ENCODE measurements at places on chromosomes 16 and 17.
A peak's percentile ranks its signal among the peaks of the same experiment; 100 is the strongest.

DNA sequence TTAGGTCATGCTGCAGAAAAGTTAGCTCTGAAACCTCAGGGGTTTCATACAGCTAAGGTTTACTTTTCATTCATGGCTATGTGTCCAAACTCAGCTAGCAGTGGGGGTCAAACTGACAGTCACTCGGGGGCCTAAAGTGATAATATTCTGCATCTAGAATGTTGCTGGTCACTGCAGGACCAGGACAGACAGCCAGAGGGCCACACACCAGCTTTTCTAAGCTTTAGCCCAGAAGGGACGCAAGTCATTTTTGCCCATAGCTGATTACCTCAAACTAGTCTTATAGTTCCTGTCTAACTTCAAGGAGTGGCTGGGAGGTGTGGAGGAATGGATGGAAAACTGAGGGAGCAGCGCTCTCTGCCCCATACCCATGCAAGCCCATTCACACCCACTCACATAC, 163.0 kb upstream of the NLRP1 start:
- DNase-seq: no peak

GRCh38 chr17:36942631-36943125, 5.4 kb downstream of the LHX1 start:
- no peak for DNase-seq

DNA sequence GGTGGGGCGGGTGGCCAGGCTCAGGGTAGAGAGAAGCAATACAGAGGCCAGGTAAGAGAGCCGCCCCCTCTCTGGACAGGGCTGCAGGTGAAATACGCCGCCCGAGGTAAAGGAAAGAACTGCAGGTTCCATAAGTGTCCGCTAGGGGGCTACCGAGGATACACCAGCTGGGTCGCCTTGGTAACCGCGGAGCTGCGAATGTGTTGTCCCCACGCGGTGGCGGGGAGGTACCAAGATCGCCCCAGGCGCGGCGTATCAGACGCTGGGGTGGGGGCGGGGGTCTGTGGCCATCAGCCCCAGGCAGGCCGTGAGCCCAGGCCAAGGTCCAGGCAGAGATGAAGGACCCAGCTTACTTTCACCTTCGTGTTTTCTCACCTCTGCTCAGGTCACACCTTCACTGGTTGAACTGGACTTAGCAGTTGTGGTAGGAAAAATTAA, 18.4 kb upstream of the ZFP90 start:
- DNase-seq: peak; percentile 94

- DNase-seq: no peak
Measured at GRCh38 chr16:75261590-75262078, 10.2 kb upstream of the BCAR1 start.

DNA sequence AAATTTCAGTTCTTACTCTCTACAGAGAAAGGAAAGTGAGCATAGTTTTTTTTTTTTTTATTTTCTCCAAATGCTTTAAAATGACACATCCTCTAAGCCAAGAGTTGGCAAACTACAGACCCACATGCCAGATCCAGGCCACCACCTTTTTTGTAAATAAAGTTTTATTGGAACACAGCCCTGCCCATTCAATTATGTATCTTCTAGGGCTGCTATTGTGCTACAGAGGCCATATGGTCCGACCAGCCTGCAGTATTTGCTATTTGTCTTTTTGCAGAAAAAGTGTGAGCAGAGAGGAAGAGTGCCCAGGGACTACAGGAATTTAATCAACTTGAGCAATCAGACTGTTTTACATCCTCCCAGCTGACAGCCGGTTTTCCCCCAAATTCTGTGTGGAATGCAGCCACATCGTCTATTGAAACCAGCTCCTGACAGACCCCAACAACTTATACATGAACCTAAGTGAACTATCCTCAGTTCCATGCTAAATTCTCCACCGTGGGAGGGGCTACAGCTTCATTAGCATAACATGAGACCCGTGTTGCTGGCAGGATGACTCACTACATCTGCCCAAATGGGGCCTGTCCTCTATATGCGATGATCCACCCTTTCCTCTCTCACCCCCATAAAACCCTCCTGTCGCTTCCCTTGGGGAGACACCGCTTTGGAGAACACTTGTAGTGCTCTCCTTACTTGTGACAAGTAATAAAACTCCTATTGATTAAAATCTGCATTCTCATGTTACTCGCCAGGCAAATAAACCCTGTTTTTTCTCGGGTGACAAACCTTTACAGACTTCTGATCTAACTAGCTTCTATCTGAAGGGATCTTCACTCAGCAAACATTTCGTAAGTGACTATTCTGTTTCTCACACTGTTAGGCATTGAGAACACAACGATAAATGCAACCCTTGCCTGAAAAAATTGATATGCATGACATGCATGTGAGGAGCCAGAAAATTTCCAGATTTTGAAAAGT, 149.4 kb upstream of the HS3ST3A1 start:
- no peak for DNase-seq

GRCh38 chr16:17359788-17360390, 110.9 kb downstream of the XYLT1 start:
- peak; percentile 53 for DNase-seq

GRCh38 chr16:57497121-57497520, 10.8 kb upstream of the DOK4 start:
- DNase-seq: no peak

- peak; percentile 83 for DNase-seq
Measured at GRCh38 chr16:48409839-48410632, 24.8 kb upstream of the SIAH1 start.

DNA sequence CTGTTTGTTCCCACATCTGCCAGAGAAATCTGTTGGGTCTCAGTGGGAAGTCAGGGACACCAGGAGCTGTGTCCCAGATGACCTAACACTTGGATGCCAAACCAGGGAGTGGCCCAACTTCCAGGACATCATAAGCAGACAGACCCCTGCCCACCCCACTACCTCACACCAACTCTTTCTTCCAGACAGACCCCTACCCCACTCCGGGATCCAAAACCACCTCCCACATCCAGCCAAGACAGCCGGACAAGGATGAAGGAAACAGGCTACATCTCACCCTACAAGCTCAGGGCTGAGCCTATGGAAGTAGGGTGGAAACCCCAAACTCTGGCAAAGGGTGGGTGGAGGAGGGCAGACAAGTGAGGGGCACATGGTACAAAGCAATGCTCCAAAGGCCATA, 3.6 kb downstream of the HDAC5 start:
- DNase-seq: no peak

- DNase-seq: peak; percentile 95
Measured at GRCh38 chr16:29943846-29944799, 17.8 kb upstream of the TMEM219 start.

DNA sequence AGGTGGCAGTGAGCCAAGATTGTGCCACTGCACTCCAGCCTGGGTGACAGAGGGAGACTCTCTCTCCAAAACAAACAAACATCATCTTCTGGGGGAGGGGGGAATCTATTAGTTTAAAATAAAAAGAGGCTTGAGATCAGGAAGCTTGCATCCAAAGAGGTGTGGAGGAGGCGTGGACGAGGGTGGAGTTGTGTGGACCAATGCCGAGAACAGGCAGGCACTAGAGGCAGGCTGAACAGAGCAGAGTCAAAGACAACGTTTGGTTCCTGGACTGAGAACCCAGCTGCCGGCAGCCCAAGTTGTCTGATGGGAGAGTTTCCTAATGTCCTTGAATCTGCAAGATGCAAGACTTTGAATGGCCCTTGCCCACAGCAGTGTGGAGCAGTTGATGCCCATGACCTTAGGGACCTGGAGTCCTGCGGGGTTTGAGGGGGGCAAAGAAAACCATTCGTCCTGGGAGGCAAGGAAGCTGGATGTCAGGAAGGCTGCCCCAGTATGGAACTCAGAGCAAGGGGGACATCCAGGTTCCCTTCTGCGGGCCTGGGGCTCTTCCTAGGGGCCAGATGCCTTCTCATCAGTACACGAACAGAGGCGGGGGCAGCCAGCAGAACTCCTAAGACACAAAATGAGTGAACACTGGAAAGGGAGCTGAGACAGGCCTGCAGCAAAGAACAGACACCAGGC, 9.2 kb downstream of the TBC1D16 start:
- no peak for DNase-seq

DNA sequence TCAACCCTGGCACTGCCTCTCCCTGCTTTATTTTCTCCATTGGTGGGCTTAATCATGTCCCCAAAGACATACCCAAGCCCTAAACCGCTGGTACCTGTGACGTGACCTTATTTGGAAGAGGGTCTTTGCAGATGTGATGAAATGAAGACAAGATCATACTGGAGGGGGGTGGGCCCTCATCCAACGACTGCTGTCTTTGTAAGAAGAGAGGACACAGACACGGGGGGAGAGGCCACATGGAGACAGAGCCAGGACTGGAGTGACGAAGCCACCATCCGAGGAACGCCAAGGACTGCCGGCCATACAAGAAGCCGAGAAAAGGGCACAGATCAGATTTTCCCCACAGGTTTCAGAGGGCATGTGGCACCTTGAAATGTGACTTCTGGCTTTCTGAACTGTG, 62.5 kb downstream of the C16orf95 start:
- no peak for DNase-seq

- DNase-seq: no peak
Measured at GRCh38 chr16:65884018-65884417, 482.5 kb upstream of the CDH5 start.

DNA sequence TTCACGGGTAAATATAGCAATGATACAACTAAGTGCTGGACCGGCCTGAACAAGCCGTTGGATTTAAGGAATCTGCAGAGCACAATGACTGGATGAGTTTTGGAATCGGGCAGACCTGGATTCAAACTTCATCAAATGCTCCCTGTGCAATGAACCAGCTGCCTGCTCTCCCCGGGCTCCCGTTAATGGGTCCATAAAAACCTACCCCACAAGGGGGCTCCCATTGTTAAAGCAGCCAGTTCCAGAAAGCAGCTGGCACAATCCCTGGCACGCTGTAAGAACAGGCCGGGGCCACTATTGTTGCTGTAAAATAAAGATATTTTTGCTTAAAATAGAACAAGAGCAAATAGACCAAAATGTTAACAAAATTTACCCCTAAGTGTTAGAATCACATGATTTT, 131.9 kb downstream of the C16orf95 start:
- no peak for DNase-seq

DNA sequence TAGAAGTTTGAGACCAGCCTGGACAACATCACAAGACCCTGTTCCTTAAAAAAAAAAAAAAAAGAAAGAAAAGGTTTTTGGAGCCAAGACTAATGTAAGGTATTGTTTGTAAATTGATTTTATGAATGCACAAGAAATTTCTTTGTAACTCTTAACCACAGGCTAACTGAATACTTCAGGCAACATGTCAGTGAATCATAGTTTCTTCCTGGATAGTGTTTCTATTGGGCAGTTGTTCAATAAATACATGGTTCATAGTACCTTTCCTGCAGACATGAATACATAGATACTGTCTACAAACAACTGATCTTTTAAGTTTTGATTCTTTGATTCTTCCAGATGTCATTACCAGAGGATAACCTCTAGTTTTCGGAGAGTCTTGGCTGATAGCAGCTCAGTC, 11.6 kb downstream of the DDX42 start:
- DNase-seq: peak; percentile 62

- DNase-seq: no peak
Measured at GRCh38 chr17:78121801-78122215, 6.7 kb downstream of the TMC6 start.

DNA sequence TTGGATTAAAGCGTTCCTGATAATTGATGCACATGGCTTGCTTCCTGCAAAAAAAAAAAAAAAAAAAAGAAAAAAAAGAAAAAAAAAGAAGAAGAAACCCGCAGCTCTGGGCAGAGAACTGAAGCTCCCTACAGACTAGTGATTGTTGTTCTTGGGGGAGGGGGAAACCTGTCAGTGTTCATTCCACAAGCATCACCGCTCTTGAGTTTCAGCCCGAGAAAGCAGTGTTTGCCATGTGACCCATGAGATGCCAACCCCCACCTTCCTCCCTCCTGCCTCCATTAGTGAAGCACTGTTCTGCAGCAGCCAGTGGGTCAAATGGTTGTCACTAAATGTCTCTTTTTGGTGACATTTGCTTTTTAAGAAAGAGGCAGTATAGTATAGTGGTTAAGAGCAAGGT, 1.7 kb downstream of the USP43 start:
- DNase-seq: no peak

DNA sequence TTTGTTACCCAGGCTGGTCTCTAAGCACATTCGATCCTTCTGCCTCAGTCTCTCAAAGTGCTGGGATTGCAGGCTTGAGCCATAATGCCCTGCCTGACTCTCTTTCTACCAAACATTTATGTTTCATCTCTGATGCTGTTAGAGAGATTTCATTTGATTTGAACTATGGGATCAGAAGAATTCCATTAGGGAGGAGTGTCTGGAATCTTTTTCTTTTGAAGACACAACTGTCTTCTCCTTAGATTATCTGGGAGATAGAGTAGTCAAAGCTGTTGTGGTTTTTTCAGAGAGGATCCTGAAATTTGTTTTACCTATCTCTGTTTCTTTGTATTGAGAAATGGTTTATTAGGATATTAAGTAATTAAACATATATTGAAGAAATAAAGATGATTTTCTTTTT, 29.4 kb downstream of the WIPF2 start:
- DNase-seq: no peak

DNA sequence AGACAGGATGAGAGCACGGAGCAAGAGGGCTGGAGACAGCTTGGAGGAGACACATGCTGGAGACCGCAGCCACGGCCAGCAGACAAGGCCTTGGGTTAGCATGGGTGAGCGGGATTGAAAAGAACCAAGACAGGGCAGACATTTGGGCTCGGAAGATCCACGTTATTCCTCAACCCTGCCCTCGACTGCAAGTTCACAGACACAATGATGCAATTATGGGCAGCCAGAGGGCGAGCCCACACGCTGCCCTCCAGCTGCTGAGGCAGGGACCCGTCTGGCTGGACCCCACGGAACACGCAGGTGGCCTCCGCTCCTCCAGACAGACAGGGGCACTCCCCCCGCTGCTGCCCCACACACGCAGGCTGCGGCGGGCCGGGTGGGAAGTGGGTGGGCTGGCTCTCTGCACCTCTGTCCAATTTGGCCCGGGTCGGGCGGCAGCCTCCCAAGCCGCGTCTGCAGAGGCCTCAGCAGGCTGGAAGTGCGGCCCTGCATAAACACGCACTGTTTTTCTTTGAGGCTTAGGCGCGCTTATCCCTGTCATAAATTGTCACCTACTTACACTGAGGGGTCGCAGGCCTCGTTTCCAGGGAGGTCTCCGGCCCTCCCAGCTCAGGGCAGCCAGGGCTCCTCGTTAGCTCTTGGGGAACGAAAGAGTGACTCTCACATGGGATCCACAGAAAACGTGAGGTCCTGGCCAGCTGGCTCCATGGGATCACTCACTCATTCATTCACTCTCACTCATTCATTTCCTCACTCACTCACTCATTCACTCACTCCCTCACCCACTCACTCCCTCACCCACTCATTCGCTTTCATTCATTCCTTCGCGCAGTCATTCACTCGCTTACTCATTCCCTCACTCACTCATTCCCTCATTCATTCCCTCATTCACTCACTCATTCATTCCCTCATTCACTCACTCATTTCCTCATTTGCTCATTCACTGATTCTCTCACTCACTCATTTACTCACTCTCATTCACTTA, 303.9 kb downstream of the C16orf95 start:
- DNase-seq: no peak

Measured in adipocyte (in vitro differentiated cells).